Type B pancreatic cell (in vitro differentiated cells): ENCODE measurements at places on chromosomes 6 and 20. TPM values are rescaled to one million over a fixed set of nuclear protein-coding genes. Genes with fewer than 3 reads are reported as not detected.
A peak's percentile ranks its signal among the peaks of the same experiment; 100 is the strongest.

DNA sequence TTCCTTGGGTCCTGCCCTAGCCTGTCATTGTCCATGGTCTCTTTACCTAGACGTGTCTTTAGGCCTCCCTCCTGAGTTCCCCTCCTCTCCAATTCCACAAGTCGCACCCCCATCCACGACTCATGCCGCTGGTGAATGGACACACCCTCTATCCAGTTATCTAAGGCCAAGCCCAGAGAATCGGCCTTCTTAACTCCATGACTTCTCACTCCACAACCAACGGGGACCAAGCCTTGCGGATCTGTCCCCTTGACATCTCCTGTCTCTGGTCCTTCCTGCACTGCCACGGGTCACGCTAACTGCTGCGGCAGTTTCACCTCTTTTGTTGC is 7.0 kb upstream of the RREB1 start:
- peaks cover 6% of the 10 kb centered on the region for H3K4me1 ChIP-seq
- no peak for DNase-seq
- no peaks in the 10 kb centered on the region for H3K27me3 ChIP-seq
- peaks cover 3% of the 10 kb centered on the region for H3K36me3 ChIP-seq

DNA sequence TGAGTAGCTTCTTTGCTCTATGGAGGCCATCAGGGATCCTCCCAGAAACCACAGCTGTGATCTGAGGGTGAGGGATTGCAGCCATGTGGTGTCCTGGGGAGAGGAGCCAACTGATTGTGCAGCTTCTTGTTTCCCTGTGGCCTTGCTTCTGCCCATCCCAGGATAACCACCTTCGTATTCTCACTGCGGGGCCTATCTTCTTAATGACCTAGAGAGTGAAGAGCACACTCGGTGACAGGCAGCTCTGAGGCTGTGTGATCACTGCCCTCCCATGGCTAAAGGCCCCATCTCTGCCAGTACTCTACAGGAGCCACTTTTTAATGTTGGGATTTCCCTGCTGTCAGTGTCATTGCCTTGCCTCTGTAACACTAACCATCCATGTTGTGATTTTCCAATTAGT is 5.3 kb upstream of the RAET1L start:
- H3K4me3 ChIP-seq: no peak overlapping the region
- no peaks in the 10 kb centered on the region for H3K4me1 ChIP-seq
- H3K36me3 ChIP-seq: no peaks in the 10 kb centered on the region

GRCh38 chr6:107594736-107595135 is 104.8 kb downstream of the SOBP start:
- H3K27ac ChIP-seq: no peak overlapping the region
- H3K36me3 ChIP-seq: peaks cover 3% of the 10 kb centered on the region
- no peak overlapping the region for H3K4me3 ChIP-seq
- DNase-seq: no peak

DNA sequence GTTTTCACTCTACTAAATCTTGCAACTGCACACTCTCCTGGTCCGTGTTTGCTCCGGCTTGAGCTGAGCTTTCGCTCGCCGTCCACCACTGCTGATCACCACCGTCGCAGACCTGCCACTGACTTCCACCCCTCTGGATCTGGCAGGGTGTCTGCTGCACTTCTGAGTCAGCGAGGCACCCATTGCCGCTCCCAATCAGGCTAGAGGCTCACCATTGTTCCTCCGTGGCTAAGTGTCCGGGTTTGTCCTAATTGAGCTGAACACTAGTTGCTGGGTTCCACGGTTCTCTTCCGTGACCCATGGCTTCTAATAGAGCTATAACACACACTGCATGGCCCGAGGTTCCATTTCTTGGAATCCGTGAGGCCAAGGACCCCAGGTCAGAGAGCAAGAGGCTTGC is 98.6 kb upstream of the GPR6 start:
- H3K36me3 ChIP-seq: no peaks in the 10 kb centered on the region
- H3K27me3 ChIP-seq: no peaks in the 10 kb centered on the region
- H3K4me1 ChIP-seq: peaks cover 19% of the 10 kb centered on the region
- no peak for DNase-seq

GRCh38 chr6:136520517-136520916 is 29.7 kb downstream of the MAP7 start:
- no peaks in the 10 kb centered on the region for H3K27me3 ChIP-seq
- peak overlapping the region; percentile 28 for H3K27ac ChIP-seq
- DNase-seq: no peak
- no peaks in the 10 kb centered on the region for H3K36me3 ChIP-seq
- no peak overlapping the region for H3K4me3 ChIP-seq

DNA sequence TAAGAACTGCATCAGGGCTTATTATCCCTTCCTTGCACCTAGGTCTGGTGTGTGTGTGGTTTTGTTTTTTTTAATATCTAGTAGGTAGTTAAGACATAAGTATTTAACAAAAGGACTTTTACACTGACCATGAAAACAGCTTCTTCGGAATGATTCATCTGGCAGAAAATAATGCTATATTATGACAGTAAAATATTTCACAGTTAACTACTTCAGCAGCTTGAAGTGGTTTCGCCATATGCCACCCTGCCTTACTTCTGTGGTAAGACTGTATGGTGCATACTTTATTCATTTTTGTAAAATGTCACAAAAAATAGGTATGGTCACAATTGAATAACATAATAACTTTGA is 858 bp upstream of the PTPRK start:
- peak overlapping the region; percentile 99 for H3K4me3 ChIP-seq
- H3K4me1 ChIP-seq: peaks cover 28% of the 10 kb centered on the region
- DNase-seq: no peak
- H3K27ac ChIP-seq: peak overlapping the region; percentile 97

DNA sequence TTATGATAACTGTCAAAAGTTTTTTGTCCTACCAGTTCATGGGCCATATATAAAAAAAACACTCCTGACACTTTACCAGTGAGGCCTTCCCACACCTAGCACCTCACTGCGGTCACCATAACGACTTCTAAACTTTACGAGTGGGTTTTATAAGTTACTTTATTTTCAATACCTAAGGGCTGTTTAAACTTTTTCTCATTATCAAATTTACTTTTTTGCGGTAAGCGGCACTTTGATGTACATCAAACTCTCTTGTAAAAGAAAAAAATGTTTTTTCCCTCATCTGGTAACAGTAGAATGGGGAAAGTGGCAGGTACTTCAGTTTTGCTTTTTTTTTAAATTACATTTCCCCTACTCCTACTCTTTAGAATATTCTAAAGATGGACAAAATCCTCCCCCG is 36.2 kb downstream of the FYN start:
- H3K4me3 ChIP-seq: no peak overlapping the region
- no peaks in the 10 kb centered on the region for H3K27me3 ChIP-seq
- H3K27ac ChIP-seq: no peak overlapping the region

GRCh38 chr20:31717478-31718201 is 5.0 kb downstream of the BCL2L1 start:
- peak overlapping the region; percentile 88 for H3K27ac ChIP-seq
- H3K4me3 ChIP-seq: peak overlapping the region; percentile 85
- H3K27me3 ChIP-seq: no peaks in the 10 kb centered on the region
- H3K36me3 ChIP-seq: peaks cover 80% of the 10 kb centered on the region
- DNase-seq: no peak

DNA sequence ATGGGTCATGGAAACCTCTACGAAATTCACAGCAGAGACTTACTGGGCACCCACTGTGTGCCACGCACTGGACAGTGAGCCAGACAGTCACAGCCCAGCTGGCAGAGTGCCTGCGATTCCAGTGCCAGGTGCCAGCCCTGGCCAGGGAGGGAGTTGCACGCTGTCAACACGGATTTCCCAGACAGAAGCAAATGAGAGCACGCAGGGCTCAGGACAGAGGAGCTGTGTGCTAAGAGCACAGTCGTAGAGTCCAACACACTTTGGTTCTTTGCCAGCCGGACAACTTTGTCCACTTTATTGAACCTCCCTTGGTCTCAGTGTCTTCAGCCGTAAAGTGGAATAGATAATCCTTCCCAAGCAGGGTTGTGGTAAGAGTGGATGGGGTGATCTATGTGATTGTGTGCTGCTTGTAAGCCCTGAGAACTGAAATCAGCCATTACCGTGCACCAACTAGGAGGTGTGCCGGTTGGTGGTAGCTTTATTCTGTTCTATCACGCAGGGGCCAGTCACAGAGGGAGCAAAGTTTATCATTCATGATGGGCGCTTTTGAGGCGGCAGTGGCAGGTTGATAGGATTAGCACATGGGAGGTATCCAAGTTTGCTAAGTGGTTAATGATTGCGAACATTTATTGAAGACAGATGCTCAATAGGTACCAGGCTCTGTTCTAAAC is 40.6 kb downstream of the SIRPA start:
- H3K36me3 ChIP-seq: no peaks in the 10 kb centered on the region
- DNase-seq: no peak
- peaks cover 12% of the 10 kb centered on the region for H3K27me3 ChIP-seq

DNA sequence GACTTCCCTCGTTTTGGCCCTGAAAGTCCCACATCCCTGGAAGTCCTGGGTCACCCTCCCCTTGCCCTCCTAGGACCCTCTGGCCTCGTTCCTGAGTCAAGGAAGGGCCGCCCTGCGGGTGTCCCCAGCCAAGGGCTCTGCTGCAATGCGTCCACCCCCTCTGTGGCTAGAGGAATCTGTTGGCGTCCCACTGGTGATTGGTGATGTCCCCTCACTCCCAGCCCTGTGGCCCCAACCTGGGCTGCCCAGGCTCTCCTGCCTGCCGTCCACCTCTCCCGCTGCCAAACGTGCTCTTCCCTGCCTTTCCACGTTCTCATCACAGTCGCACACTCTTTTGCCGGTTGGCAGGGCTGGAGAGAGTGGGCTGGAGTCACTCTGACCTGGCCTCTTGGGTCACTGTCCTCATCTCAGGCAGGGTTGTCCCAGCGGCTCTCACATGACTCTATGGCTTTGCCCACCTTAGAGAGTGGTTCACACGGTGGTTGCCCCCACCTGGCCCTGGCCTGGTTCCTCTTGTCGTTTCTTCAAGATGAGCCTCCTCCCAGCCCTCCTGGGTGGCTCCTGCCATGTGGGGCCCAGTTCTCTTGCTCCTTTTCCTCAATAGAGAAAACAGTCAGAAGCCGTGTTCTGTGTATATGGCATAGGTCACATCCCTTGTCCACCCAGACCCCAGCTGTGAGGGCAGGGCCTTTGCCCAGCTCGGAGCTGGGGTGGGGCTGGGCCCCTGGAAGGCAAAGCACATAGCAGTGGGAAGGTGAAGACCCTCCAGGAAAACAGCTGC is 100.9 kb downstream of the TMEM242 start:
- peaks cover 25% of the 10 kb centered on the region for H3K4me1 ChIP-seq
- peak overlapping the region; percentile 58 for H3K4me3 ChIP-seq
- DNase-seq: peak; percentile 61
- no peaks in the 10 kb centered on the region for H3K36me3 ChIP-seq

- DNase-seq: no peak
- no peaks in the 10 kb centered on the region for H3K4me1 ChIP-seq
- H3K27ac ChIP-seq: no peak overlapping the region
- no peak overlapping the region for H3K4me3 ChIP-seq
- H3K27me3 ChIP-seq: no peaks in the 10 kb centered on the region
These were observed 323.9 kb downstream of the GJA1 start for GRCh38 chr6:121759370-121759769.

DNA sequence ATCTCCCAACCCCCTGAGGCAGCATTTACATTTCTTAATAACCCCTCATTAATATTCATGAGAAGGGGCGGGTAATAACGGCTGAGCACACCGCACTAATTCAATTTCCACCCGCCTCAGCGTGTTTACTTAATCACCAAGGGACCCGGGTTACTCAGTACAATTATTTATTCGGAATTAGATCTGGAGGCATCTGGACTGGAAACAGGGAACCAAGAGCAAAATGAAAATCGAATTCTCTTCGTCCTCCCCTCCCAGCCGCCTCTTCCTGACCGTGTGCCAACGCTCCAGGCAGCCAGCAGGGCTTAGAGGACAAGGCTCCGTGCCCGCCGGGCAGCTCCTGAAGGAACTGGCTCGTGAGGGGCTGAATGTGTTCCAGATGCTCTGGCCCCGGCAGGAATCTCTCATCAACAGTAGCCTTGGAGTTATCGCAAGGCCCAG is 23.5 kb upstream of the CTNNBL1 start:
- no peak overlapping the region for H3K4me3 ChIP-seq
- DNase-seq: no peak
- H3K27ac ChIP-seq: no peak overlapping the region
- H3K4me1 ChIP-seq: peaks cover 8% of the 10 kb centered on the region
- peaks cover 57% of the 10 kb centered on the region for H3K27me3 ChIP-seq
- H3K36me3 ChIP-seq: no peaks in the 10 kb centered on the region

DNA sequence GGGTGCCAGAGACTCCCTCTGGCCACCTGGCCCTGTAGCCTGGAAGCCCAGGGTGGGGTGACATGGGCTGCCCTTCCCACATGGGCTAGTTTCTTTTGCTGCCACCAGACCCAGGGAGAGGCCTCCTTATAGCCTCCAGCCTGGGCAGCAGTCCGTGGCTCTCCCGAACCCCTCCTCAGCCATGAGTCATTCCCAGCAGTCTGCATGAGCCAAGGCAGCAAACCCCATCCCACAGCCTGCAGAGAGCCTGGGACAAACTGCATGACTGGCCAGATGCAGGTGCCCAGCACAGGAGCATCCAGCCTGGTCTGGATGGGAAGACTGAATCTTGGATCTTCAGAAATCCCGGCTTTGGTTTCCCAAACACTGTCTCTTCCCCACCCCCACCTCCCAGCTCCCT is 75.7 kb downstream of the MRPL14 start:
- no peaks in the 10 kb centered on the region for H3K36me3 ChIP-seq
- H3K27me3 ChIP-seq: no peaks in the 10 kb centered on the region
- DNase-seq: no peak
- H3K4me1 ChIP-seq: peaks cover 41% of the 10 kb centered on the region

GRCh38 chr6:35453236-35453635 is 1.1 kb downstream of the FANCE start:
- H3K27ac ChIP-seq: peak overlapping the region; percentile 80
- H3K36me3 ChIP-seq: peaks cover 5% of the 10 kb centered on the region
- no peaks in the 10 kb centered on the region for H3K27me3 ChIP-seq

- no peak overlapping the region for H3K4me3 ChIP-seq
- H3K36me3 ChIP-seq: peaks cover 18% of the 10 kb centered on the region
- DNase-seq: no peak
- H3K27me3 ChIP-seq: no peaks in the 10 kb centered on the region
These were observed 9.6 kb downstream of the JARID2 start for GRCh38 chr6:15255481-15255880.

GRCh38 chr6:146433881-146434731 is 109.5 kb upstream of the RAB32 start:
- H3K27me3 ChIP-seq: peaks cover 41% of the 10 kb centered on the region
- H3K36me3 ChIP-seq: no peaks in the 10 kb centered on the region
- H3K4me3 ChIP-seq: peak overlapping the region; percentile 80
- no peak overlapping the region for H3K27ac ChIP-seq

Gene MAP7
- total RNA-seq: 17.8 and 45.4 TPM in 2 replicates

Gene DDO
- total RNA-seq: not detected in 2 replicates

Gene TSBP1
- not detected in 2 replicates for total RNA-seq

Gene LZTS3
- total RNA-seq: 17.2 and 17.3 TPM in 2 replicates

Gene TBC1D32
- 9.9 and 12.4 TPM in 2 replicates for total RNA-seq

Gene SLC17A9
- 3.9 and 5.6 TPM in 2 replicates for total RNA-seq

Gene NECAB3
- total RNA-seq: 67.4 and 68.2 TPM in 2 replicates

Gene CLDN20
- total RNA-seq: not detected in 2 replicates

Gene KCNQ2
- total RNA-seq: 4.4 and 47.3 TPM in 2 replicates
